HCT116 (cell line): ENCODE measurements at places on chromosomes 12 and 14. TPM values are rescaled to one million over a fixed set of nuclear protein-coding genes. Genes with fewer than 3 reads are reported as not detected.

DNA sequence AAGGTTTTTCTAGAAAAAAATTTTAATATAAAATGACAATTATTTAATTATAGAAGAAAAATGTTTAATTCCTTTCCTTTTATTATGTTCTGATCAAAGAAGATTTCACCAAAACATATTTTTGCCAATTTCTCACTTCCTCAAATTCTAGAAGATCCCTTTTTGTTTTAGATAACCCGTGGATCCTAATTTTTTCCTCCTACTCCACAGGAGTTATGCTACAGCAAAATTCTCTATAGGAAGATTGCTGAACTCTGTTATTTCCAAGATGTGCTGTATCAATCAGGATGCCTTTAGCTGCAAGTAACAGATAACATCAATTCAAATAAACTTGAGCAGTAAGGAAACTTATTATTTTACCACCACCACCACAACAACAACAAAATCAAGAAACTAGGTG is 3.8 kb upstream of the SNX6 start:
- no peak for DNase-seq

DNA sequence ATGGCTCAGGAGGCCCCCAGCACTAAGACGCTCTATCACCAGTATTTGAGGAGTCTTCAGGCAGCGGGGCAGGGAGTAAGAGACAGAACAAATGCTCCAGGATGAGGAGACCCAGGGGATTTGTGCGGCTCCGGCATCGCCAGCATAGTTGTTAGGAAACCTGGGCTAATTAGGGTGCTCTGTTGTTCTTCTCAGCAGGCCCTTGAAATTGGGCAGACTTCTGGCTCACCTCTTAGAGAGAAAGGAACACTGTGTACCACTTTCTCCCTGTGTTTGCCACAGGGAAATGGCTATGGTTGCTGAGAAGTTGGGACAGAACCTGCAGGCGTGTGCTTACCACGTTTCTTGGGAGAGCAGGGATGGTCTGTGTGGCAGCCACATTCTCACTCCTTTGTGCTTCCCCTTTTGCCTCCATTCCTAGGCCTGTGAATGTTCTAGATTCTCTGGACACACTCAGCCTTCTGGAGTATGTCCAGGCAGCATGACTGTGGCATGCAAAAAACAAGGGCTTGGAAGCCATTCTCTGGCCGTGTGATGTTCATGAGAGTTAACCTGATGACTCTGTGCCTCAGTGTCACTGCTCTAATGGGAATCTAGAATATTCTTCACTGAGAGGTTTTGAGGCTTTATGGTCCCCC is 109.0 kb downstream of the CHST11 start:
- DNase-seq = no peak

DNA sequence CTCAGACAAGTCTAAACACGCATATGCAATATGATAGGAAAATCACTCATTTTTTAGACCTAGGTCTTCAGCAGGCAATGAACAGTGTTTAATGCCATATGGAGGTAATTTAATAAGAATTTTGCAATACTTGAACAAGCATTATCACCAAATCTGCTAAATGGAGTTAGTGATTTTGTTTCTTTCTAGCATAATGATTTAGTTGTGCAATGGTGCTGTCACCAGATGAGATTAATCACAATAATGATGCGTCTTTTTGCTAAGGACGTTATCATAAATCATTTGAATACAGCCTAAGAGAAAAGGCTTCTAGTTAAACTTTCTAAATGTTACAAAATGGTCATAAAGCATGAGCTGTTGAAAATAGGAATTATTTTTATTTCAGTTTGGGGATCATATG is 170.0 kb upstream of the SLC16A7 start:
- DNase-seq = no peak

GRCh38 chr12:98060411-98060810 is 455.0 kb upstream of the TMPO start:
- DNase-seq = no peak

- no peak for DNase-seq
Measured at GRCh38 chr12:19190292-19191031, 60.9 kb downstream of the PLEKHA5 start.

DNA sequence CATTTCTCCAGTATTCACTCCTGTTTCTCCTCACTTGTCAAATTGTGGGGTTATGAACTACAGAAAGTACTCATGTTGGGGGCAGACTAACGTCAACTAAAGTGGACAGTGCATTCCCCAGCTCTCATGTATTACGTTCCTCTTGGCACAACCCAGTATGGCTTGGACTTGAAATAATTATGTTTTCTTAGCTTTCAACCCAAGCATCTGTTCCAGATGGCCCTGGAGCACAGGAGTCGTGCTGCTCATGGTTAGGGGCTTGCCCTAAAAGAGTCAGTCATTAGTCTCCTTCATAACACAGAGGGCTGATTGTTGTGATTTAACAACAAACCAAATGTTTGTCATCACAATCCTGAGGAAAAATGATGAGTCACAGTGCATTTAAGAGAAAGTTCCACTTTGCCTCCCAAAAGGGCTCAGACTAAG is 154.4 kb downstream of the RPAP3 start:
- DNase-seq = no peak

The KITLG gene
- total RNA-seq = 570 TPM

The TTC6 gene
- total RNA-seq = 0.10 TPM
